ENCODE measurements at places on chromosomes 16 and 17. TPM values are rescaled to one million over a fixed set of nuclear protein-coding genes. Genes with fewer than 3 reads are reported as not detected.

GRAPL gene
- not detected for total RNA-seq

OR1F1 gene
- total RNA-seq = 0.35 TPM

KRT9 gene
- total RNA-seq = 0.27 TPM

ZNF785 gene
- total RNA-seq = 8.0 TPM

SALL1 gene
- not detected for total RNA-seq
